Endodermal cell (in vitro differentiated cells): ENCODE measurements at places on chromosomes 3 and 15. TPM values are rescaled to one million over a fixed set of nuclear protein-coding genes. Genes with fewer than 3 reads are reported as not detected.

The EFHB gene
- total RNA-seq: 1.6 to 2.7 TPM (median 2.6 TPM) in 3 replicates

The PPP4R2 gene
- 133 and 147 TPM in 2 replicates for total RNA-seq

The ABI3BP gene
- total RNA-seq: 0.23 to 0.61 TPM (median 0.42 TPM) in 3 replicates

The PLSCR1 gene
- 236 to 288 TPM (median 250 TPM) in 3 replicates for total RNA-seq

The TRMT10C gene
- total RNA-seq: 19.9 to 41.8 TPM (median 37.9 TPM) in 3 replicates

The DAPK2 gene
- 1.4 to 4.1 TPM (median 2.6 TPM) in 3 replicates for total RNA-seq

The CCDC54 gene
- total RNA-seq: not detected in 2 replicates

The C3orf49 gene
- not detected in 3 replicates for total RNA-seq

The GLDN gene
- total RNA-seq: 1.1 to 1.7 TPM (median 1.3 TPM) in 3 replicates

The MAGI1 gene
- 39.3 and 45.1 TPM in 2 replicates for total RNA-seq

The C2CD4B gene
- 0.66 and 0.72 TPM in 2 replicates for total RNA-seq

DNA sequence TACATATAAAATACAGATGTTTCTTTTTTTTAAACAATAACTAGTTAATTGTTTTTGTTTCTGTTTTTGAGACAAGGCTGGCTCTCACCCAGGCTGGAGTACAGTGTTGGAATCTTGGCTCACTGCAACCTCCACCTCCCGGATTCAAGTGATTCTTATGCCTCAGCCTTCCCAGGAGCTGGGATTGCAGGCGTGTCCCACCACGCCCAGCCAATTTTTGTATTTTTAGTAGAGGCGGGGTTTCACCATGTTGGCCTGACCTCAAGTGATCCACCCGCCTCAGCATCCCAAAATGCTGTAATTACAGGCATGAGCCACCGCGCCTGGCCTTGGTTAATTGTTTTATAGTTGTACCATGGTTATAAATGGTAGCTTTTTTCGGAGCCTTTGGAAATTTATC is 72.3 kb downstream of the PIAS1 start:
- H3K36me3 ChIP-seq: no peaks in the 10 kb centered on the region
- DNase-seq: no peak
- no peak overlapping the region for H3K4me3 ChIP-seq
- no peak overlapping the region for H3K27ac ChIP-seq
- H3K27me3 ChIP-seq: no peaks in the 10 kb centered on the region

- no peak for DNase-seq
- H3K4me1 ChIP-seq: peaks cover 19% of the 10 kb centered on the region
- H3K4me3 ChIP-seq: no peak overlapping the region
- H3K27me3 ChIP-seq: no peaks in the 10 kb centered on the region
- peaks cover 65% of the 10 kb centered on the region for H3K36me3 ChIP-seq
Measured at GRCh38 chr3:186967686-186968085, 37.4 kb downstream of the ST6GAL1 start.

- H3K27me3 ChIP-seq: no peaks in the 10 kb centered on the region
- H3K36me3 ChIP-seq: no peaks in the 10 kb centered on the region
- no peak for DNase-seq
- no peaks in the 10 kb centered on the region for H3K4me1 ChIP-seq
- no peak overlapping the region for H3K27ac ChIP-seq
Measured at GRCh38 chr15:86055688-86056087, 24.0 kb upstream of the AGBL1 start.

DNA sequence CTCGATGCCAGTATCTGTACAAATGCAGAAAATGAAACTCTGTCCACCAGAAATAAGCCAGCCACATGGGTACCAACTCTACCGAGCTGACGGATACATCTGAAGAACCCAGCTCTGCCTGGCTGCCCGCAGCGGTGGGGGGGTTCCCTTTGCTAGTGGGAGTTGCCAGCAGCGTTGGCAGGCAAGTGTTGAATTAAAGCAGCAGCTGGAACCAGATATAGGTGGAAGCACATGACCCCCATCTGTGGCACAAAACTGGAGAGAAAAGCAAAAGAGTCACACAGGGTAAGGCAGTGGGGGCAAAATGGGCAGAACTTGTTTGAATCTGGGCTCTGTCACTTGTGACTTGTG is 17.9 kb downstream of the CRYGS start:
- no peaks in the 10 kb centered on the region for H3K4me1 ChIP-seq
- no peak for DNase-seq
- H3K27me3 ChIP-seq: no peaks in the 10 kb centered on the region
- H3K36me3 ChIP-seq: no peaks in the 10 kb centered on the region

GRCh38 chr15:55824857-55825613 is 82.1 kb upstream of the PRTG start:
- no peaks in the 10 kb centered on the region for H3K4me1 ChIP-seq
- DNase-seq: no peak
- peaks cover 98% of the 10 kb centered on the region for H3K27me3 ChIP-seq
- H3K36me3 ChIP-seq: no peaks in the 10 kb centered on the region
- no peak overlapping the region for H3K27ac ChIP-seq
- H3K4me3 ChIP-seq: no peak overlapping the region

DNA sequence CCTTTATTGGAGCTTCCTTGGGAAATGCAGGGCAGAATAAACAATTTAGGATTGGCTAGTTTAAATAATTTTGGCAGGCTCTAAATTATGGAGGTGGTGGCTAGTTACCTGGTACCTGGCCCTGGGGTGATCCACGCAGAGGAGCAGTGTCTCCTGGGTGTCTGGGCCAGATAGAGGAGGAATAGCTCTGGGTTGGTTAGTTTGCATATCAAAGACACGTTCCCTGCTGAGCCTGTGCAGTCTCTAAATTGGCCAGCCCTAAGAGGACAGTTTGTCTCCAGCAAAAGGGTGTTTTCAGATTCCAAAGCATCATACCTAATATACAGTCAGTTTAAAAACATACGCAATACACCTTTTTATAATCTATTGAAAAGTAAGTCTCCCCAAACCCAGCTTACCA is 333.3 kb upstream of the TPM1 start:
- H3K36me3 ChIP-seq: peaks cover 68% of the 10 kb centered on the region
- no peaks in the 10 kb centered on the region for H3K27me3 ChIP-seq
- no peak overlapping the region for H3K27ac ChIP-seq

DNA sequence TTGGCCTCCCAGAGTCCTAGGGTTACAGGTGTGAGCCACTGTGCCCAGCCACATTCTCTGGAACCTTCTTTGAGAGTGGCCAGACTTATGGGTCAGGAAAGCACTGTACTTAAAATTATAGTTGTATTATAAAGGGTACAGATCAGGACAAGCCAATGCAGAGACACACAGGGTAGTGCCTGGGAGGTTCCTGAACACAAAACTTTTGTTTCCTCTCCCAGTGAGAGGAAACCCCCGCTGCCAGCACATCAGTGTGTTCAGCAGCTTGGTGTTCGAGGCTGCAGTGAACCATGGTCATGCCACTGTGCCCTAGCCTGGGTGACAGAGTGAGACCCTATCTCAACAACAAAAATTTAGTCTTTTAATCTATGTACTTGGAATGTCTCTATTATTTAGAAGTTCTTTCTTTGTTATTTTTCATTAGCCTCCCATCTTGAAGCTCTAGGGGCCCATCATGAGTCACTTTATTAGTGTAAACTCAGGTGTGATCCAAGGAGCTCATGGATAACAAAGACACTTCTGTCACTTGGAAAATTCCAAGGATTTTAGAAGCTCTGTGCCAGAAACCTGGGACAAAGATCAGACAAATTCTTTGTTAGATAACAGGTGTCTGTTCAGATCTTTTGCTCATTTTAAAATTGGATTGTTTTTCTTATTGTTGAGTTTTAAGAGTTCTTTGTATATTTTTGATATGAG is 7.8 kb downstream of the BLOC1S6 start:
- no peak overlapping the region for H3K27ac ChIP-seq
- no peaks in the 10 kb centered on the region for H3K27me3 ChIP-seq
- H3K4me3 ChIP-seq: no peak overlapping the region
- peaks cover 55% of the 10 kb centered on the region for H3K36me3 ChIP-seq

DNA sequence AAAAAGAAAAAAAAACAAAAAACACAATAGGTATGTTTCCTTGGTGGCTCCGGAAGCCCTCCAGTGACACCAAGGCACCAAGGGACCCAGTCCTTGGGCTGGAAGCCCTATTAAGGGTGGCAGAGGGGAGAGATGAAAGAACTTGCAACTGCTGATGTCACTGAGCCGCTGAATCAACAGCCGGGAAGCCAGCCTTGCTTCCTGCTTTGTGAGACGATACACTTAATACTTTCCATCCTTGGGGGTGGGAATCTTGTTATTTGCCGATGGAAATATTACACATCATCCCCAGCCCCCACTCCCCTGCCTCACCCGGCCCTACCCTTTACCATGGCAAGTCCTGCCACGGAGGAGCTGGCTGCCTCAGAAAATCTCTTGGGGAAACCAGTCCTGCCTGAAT is 5.6 kb upstream of the ISLR2 start:
- H3K4me3 ChIP-seq: no peak overlapping the region
- H3K36me3 ChIP-seq: no peaks in the 10 kb centered on the region
- peaks cover 15% of the 10 kb centered on the region for H3K4me1 ChIP-seq
- H3K27ac ChIP-seq: no peak overlapping the region
- peaks cover 39% of the 10 kb centered on the region for H3K27me3 ChIP-seq

DNA sequence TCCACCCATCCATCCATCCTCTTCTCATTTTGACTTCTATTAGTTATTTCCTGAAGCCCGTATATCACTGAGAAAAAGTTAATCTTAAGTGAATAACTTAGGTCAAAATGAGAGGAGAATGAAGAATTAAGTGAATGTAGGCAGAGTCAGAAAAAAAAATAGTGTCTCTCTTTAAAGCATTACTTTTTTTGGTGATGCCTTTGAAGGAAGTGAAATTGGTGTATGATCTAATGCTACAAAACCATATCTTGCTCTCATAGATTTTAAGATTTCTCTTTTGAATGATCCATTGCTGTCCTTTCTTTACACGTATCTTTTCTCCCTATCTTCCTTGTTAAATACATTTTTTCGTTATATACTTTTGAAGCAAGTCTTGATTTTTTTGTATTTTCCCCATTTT is 23.4 kb downstream of the FNDC3B start:
- DNase-seq: no peak
- no peaks in the 10 kb centered on the region for H3K27me3 ChIP-seq
- H3K4me1 ChIP-seq: peaks cover 24% of the 10 kb centered on the region

GRCh38 chr3:183378008-183378407 is 50.4 kb downstream of the MCF2L2 start:
- DNase-seq: no peak
- no peak overlapping the region for H3K27ac ChIP-seq
- H3K4me1 ChIP-seq: peaks cover 4% of the 10 kb centered on the region
- H3K27me3 ChIP-seq: no peaks in the 10 kb centered on the region
- H3K36me3 ChIP-seq: peaks cover 96% of the 10 kb centered on the region

GRCh38 chr15:59166601-59167265 is 39.9 kb upstream of the LDHAL6B start:
- peak; percentile 35 for DNase-seq
- peaks cover 13% of the 10 kb centered on the region for H3K36me3 ChIP-seq
- H3K4me3 ChIP-seq: no peak overlapping the region
- no peaks in the 10 kb centered on the region for H3K27me3 ChIP-seq
- H3K27ac ChIP-seq: no peak overlapping the region

DNA sequence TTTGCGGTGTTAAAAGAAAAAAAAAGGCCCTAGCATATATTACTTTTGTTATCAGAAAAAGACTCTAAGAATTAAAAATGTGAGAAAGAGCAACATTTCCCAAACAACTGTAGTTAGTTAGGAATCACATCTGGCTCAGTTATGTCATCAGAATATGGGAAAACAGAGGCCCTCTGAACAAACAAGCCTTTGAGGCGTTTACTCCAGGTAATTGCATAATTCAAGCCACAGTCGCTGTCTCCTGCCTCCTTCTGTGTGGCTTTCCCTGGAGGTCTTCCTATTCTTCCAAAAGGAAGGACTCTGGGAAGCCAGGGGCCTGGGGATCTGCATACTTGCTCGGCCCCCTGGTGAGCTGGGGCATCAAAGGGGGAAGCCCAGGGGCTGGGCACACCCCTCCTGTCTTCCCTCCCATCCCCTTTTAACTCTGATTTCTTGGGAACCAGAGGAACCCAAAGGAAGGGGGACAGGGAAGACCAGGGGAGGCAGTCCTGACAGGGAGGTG is 3.7 kb upstream of the FAM107A start:
- peak overlapping the region; percentile 90 for H3K27ac ChIP-seq
- peaks cover 33% of the 10 kb centered on the region for H3K27me3 ChIP-seq
- DNase-seq: peak; percentile 78
- H3K4me1 ChIP-seq: peaks cover 6% of the 10 kb centered on the region

- H3K36me3 ChIP-seq: no peaks in the 10 kb centered on the region
- H3K27me3 ChIP-seq: peaks cover 47% of the 10 kb centered on the region
- peak within 1 kb of the TSS; percentile 64 for H3K27ac ChIP-seq
- H3K4me1 ChIP-seq: no peaks in the 10 kb centered on the region
Measured at GRCh38 chr3:32391643-32392535, at the start of gene CMTM7. Gene CMTM7, plus strand, starts transcription at chr3:32391853. Its CDS starts 54 bp downstream, at chr3:32391907.

GRCh38 chr3:141764986-141765385 is 1.8 kb downstream of the GRK7 start:
- no peaks in the 10 kb centered on the region for H3K36me3 ChIP-seq
- peaks cover 3% of the 10 kb centered on the region for H3K4me1 ChIP-seq
- peaks cover 29% of the 10 kb centered on the region for H3K27me3 ChIP-seq
- H3K27ac ChIP-seq: no peak overlapping the region

- H3K36me3 ChIP-seq: no peaks in the 10 kb centered on the region
- no peak for DNase-seq
- no peak overlapping the region for H3K27ac ChIP-seq
- H3K4me3 ChIP-seq: no peak overlapping the region
Measured at GRCh38 chr3:89434621-89435380, 327.4 kb downstream of the EPHA3 start.

- H3K27ac ChIP-seq: no peak overlapping the region
- no peaks in the 10 kb centered on the region for H3K36me3 ChIP-seq
- DNase-seq: no peak
- H3K4me3 ChIP-seq: no peak overlapping the region
- no peaks in the 10 kb centered on the region for H3K4me1 ChIP-seq
Measured at GRCh38 chr3:151875759-151876158, 2.3 kb downstream of the SUCNR1 start.
